Femur (tissue), 1 donor: ENCODE measurements at places on chromosomes 5 and 9.

DNA sequence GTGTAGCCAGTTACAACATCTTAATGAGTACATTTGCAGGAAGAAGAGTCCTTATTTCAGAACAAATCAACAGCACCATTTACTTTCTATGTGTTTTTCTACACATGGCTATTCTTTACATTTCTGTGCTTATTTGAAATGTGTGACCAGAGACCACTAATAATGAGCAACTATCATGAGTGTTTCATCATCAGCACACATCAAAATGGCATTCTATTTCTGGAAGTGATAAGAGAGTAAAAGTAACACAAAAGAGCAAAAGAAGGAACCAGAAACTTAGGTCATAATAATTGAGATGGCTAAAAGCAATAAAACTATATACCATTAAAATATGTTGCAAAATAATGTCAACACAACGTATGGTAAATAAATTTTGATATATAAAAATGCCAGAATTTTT lies 159.7 kb downstream of the PBX3 start:
- no peak for DNase-seq

DNA sequence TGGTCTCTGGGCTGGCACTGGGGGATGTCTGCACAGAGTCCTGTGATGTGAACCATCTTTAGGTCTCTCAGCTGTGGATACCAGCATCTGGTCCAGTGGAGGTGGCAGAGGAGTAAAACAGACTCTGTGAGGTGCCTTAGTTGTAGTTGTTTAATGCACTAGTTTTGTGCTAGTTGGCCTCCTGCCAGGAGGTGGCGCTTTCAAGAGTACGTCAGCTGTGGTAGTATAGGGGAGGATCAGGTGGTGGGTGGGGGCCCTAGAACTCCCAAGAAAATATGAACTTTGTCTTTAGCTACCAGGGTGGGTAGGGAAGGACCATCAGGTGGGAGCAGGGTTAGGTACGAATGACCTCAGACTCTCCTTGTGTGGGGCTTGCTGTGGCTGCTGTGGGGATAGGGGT lies 197.1 kb downstream of the TMC1 start:
- no peak for DNase-seq

GRCh38 chr5:144177548-144177947 lies 6.9 kb downstream of the KCTD16 start:
- no peak for DNase-seq

GRCh38 chr5:103224118-103224893 lies 34.3 kb upstream of the MACIR start:
- DNase-seq: peak; percentile 24

GRCh38 chr9:131584858-131585257 lies 39.5 kb downstream of the PRRT1B start:
- DNase-seq: peak; percentile 13

DNA sequence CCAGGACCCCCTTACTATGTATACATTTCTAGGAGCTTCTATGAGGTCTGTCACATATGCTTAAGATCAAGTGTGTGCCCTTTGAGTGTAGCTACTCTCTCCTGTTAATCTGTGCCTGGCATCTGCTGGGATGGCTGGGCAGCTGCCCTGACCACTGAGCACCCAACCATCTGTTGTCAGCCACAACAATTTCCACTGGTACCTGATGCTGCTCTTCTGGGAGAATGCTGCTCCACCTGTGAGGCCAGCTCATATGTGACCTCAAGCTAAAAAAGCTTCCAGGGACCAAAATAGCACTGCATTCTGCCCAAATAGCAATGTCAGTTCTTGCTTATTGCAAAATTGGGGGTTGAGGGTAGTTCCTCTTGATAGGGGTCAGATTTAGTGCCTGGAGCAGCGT lies 595.6 kb downstream of the RAB3C start:
- DNase-seq: no peak

DNA sequence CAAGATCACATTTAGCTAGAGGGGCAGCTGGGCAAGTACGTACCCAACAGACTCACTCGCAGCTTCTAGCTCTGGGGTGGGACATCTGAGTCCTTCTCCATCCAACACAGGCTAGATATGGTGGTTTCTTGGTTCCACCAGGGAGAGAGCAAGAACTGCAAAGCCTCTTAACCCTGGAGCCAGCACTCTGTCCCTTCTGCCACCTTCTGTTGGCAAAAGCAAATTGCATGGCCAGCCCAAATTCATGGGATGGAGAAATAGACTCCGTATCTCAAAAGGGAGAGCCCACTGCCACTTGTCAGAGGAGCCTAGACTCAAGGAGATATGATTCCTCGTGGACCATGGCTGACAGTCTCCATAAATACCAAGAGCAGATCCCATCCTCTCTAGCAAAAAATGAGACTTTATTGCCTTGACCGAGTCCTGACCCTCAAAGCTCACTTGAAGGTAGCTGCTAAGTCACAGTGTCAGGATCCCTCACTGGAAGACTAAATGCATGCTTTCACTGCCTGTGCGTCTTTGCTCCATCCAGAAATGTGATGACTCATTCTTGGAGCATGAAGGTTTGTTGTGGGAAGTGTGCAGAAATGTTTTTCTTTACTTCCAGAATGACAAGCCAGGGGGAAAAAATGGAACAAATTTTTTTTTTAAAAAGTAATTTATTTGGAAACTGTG lies 28.8 kb upstream of the ROR2 start:
- no peak for DNase-seq

DNA sequence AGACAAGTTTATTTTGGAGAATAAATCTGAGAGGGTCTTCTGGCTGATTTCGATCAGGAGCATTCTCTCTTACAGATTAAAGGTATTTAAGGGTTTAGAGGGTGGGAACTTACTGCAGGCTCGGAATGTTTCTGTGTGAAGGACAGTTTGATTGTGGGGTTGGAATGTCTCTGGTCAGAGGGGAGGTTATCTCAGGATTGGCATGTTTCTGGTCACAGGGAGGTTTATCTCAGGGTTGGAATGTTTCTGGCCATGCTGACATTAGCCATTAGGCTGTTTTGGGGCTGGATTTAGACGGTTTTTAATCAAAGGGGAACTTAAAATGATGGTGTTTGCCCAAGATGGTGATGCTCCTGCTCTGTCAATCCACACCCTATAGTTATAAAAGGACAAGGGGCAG lies 95.2 kb downstream of the SLCO4C1 start:
- no peak for DNase-seq

DNA sequence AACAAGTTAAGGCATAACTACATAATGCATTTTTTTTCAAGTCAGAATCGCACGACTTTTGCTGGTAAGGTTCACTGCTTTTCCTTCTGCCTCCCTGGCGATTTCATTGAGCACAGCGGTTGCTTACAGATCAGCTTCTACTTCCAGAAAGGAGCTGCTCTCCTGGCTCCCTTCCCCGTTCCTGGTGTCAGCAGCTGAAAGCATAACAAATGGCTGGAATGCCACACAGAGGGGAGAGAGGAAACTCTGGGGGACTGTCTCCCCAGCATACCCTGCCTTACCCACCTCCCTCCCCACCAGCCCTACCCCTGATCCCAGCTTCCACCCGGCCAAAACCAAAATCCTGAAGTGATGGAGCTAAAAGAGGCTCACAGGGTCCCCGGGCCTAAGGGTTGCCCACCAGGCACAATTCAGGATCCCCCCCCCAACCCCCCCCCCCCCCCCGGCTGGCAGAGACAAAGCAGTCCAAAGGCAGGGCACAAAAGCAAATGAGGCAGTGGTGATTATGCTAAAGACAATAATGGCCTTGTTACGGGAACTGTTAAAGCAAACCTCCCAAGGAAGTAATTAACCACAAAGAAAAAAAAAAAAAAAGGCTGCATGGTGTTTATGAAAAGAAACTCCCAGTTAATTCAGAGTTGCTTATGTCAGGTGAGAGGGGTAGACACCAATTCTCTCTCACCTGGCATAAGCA lies 126.1 kb upstream of the WWC1 start:
- peak; percentile 50 for DNase-seq

GRCh38 chr9:89418882-89419640 lies 78.9 kb downstream of the SEMA4D start:
- DNase-seq: no peak

GRCh38 chr9:16196206-16196605 lies 643.4 kb downstream of the CCDC171 start:
- no peak for DNase-seq

- no peak for DNase-seq
Measured at GRCh38 chr9:19754921-19755320, 33.9 kb downstream of the SLC24A2 start.

GRCh38 chr9:127159325-127159801 lies 36.9 kb upstream of the ANGPTL2 start:
- DNase-seq: peak; percentile 53

- no peak for DNase-seq
Measured at GRCh38 chr5:145117285-145117684, 717.9 kb downstream of the PRELID2 start.

DNA sequence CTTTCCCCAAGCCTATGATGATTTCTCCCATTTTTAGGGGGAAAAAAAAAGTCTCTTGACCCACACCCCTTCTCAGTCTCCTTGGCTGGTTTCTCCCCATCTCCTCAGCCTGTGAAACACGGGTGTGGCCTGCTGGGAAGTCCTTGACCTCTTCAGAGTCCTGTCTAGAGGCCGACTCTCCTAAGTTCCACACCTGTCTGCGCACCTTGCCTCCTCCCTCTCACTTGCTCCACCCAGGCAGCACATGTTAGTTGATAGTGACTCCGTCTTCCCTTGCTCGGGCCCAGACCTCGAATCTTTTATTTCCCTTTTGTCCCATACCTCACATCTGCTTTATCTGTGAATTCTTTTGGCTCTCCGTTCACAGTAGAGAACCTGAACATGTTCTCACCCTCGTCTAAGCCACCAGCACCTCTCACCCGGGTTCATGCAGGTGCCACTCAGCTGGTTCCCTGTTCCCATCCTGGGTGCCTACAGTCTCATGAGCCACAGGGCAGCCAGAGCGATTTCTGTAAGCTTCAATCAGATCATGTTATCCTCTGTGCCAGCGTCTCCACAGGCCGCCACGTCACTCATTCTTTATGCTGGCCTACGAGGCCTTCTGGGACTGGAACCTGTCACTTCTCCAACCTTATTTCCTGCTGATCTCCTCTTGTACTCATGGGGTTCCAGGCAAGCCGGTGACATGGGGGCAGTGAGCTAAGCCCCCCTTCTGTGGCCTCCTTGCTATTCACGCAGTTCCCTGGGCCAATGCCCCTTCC lies 51.7 kb upstream of the LRRTM2 start:
- no peak for DNase-seq

GRCh38 chr5:78387468-78388153 lies 27.2 kb downstream of the SCAMP1 start:
- no peak for DNase-seq

GRCh38 chr9:95098391-95098921 lies 219.1 kb downstream of the FANCC start:
- DNase-seq: no peak

GRCh38 chr9:69396759-69397158 lies 71.7 kb downstream of the ENTREP1 start:
- no peak for DNase-seq

GRCh38 chr9:96464426-96464825 lies 14.5 kb downstream of the HABP4 start:
- DNase-seq: no peak

GRCh38 chr9:127884427-127884911 lies 7.0 kb upstream of the AK1 start:
- DNase-seq: peak; percentile 59

DNA sequence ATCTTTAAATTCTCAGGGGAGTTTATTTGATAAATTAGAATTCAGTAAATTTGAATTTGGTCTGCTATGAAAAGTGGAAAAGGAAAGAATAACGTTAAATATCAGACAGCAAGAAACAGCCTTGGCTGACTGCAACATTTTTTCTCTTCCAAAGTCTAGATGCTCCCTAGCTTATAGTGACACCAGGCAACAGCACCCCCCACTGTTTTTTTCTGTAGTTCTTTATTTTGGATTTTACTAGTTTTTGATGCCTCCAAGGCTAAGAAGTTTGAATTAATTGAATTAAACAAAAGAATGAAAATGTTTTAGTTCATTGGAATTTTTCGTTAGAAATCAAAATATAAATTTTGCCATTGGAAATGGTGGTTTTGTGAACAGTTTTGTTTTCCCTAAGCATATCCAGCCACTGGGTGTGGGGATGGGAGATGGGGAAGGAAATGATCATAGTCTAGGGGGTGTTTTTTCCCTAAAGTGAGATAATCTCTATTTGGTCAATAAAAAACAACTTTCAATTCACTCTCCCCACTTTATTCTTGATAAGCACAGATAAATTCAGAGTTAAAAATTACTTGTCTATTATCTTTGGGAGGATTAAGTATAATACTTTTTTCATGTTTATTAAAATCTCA lies 199.3 kb upstream of the CD180 start:
- DNase-seq: no peak

DNA sequence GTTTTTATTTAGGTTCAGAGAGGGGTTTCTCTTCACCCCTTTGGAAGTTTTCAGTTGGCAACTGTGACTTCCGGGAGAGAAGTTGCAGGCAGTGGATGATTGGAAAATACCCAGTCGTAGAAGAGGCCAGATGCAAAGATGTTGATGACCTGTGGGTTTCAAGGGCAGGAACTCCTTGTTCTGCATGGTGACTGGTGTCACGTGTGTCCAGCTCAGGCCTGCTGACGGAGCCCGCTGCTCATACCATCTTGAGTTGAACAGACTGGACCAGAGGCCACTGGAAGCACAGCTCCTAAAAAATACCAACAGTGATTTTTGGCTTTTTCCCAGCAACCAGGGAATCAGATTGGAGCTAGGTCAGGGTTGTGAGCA lies 243.9 kb upstream of the KLF4 start:
- no peak for DNase-seq

- DNase-seq: no peak
Measured at GRCh38 chr5:177994561-177995190, 1.4 kb downstream of the PROP1 start.

DNA sequence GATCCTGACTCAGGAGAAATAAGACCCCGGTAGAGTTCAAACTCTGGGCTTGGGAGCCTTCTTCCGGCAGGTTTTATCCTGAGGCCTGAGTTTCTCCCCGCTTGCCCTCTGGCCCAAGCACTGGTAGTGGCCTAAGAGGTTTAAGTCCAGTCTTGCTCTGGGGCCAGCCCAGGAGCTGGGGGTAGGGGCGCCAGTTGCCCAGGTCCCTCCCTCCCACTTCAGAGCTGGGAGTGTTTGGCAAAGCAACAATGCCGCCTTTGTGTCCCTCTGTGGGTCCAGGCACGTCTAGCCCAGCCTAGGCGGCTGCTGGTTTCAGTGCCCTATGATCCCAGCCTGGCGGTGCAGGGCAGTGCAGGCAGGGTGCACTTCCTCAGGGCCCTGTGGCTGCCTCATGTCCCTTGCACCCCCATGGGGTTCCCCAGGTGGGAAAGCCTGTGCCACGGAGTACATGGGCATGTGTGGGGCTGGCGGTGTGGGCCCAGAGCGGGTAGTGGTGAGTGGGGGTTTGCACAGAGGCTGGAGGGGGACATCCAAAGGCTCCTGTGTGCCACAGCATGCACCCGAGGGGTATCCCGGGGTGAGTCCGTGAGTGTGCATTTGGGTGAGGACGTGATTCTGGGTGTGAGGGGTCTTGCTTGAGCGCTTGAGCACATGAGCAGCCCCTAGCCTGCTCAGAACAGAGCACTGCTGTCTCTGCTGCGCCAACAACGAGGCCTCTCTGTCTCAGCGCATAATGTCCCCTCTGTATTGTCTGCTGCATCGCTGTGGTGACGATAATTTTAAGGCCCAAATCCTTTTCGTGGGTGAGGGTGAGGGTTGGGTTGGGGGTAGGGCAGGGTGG lies 61.7 kb upstream of the PSD2 start:
- DNase-seq: peak; percentile 59
